HEK293T (cell line): ENCODE measurements at places on chromosomes 7 and 10.

GRCh38 chr7:4210821-4211220, 471.3 kb upstream of the FOXK1 start:
- no peak for DNase-seq

DNA sequence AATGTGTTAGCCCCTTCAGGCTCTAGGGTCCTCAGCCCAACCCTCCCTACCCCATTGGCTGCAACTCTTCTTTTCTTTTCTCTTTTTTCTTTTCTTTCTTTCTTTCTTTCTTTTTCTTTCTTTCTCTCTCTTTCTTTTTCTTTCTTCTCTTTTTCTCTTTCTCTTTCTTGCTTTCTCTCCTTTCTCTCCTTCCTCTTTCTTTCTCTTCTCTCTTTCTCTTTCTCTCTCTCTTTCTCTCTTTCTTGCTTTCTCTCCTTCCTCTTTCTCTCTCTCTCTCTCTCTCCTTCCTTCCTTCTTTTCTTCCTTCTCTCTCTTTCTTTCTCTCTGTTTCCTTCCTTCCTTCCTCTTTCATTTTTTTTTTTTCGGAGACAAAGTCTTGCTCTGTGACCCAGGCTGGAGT, 458.9 kb downstream of the TYW1 start:
- no peak for DNase-seq

- no peak for DNase-seq
Measured at GRCh38 chr10:42875798-42876341, 93.3 kb downstream of the BMS1 start.

DNA sequence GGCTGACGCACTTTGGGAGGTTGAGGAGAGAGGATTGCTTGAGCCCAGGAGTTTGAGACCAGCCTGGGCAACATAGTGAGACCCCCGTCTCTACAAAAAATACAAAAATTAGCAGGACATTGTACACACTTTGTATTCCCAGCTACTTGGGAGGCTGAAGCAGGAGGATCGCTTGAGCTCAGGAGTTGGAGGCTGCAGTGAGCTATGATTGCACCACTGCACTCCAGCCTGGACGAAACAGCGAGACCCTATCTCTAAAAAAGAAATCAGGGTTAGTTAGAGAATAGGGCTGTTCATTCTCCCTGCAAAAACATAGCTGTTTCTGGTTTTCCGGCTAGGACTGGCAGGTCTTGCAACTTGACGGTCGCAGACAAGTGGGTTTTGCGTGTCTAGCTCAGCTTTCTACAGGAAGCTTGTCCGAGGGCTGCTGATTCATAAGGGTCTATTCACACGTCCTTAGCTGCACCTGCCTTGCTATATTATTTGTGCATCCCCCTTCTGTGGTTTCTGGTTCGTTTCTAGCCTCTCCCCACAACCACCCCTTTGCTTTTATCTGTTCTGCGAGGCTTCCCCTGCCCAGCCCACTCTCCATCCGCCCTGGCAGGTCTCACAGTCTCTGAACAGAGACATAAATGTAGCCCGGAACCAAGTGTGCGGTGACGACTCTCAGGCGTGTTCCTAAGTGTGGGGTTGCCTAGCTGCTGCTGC, 10.7 kb downstream of the AMZ1 start:
- no peak for DNase-seq

DNA sequence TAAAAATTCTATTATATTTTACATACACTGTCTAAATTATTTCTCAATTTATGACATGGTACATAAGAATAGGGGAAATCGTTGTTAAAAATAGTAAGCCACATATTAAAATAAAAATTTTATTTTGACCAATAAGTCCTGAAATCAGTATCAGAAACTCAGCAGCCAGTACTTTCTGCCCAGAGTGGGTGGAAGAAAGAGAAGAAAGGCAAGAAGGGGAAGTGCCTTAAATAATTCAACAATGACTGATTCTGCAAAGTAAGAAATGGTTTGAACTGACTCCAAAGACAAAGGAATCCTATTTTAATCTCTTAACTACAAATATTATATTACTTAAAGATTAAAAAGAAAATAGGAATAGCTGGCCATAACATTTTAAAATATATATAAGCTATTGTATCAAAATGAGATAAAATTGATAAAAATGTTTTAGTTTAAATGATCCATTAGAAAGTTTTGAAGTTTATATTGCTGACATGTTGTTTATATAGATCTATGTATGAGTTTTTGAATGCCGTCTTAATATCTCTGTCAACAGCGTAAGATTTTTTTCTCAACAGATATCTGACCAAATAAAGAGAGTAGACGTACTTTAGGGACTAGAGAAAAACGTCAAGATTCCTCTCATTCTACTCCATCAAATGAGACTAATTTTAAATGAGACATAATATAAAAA, 30.2 kb upstream of the NRCAM start:
- DNase-seq, result no peak

DNA sequence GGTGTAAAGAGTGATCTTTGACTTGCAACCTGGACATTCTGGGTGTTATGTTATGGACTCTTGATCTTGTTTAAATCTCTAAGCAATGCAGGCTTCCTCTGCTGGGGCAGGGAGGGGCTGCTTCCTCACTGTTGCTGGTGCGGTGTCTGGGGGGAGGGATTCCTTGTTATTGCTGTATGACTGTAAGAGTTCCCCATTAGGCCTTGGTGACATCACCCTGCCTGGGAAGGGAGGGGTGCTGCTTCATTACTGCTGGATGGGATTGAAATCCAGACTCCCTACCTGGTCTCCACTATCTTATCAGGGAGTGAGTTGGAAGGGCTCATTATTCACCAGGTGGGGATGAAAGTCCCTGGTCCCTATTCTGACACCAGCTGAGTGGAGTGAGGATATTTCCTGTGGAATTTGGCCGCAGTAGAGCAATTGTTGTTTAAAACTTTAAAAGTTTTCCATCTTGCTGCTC, 8.8 kb downstream of the OGDH start:
- DNase-seq, result no peak

DNA sequence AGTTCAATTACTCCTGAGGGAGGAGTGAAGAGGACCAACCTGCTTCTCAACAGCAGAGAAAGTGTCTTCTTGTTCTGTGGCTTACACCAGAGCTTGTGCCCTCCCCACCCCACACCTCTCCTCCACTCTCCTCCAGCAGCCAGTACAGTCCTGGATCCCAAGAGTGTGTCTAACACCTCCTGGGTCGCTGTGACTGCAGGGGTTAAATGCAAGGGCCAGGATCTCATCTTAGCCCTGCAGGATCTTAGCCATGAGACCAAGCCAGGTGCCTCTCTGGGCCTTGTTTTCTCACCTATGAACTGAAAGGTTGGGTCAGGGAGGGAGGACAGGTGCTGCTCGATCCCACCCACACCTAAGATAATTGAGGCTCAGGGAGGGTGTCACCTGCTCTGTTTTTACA, 34.5 kb upstream of the MSRB2 start:
- DNase-seq, result no peak

GRCh38 chr10:34183016-34183796, 631.9 kb downstream of the PARD3 start:
- no peak for DNase-seq

- DNase-seq, result no peak
Measured at GRCh38 chr7:155229548-155230168, 68.0 kb upstream of the INSIG1 start.

DNA sequence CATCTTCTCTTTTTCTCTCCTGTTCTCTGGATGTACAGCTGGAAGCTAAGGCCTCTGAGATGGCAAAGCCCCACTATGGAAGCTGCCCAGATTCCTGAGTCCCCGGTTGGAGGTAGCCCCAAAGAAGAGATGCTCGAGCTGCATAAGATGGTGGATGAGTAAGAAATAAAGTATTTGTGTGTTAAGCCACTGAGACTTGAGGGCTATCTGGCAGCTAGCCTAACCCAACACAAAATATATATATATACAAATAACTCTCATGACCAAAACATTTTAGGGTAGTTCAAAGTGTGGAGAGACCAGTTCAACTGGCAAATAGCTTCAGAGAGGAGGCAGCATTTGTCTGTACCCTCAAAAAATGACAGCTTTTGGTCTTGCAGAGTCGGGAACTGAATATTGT, 72.4 kb upstream of the PDE1C start:
- DNase-seq, result no peak

DNA sequence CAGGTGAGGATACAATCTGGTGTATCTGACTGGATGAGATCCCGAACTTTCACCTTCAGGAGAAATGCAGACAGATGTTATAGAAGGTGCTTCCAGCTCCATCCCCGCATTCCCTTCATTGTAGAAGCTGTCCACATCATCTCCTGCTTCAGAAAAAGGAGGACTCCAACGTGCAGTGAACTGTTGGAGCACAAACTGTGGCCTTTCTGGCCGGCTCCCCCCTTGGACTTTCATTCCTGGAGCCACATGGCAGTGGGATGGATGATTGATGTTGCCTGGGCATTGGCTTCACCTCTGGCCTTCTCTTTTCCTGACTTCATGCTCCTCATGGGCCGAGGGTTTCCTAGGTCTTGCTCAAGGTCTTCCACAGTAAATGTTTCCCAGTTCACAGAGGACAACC, 29.6 kb upstream of the ZNF273 start:
- DNase-seq, result no peak

- no peak for DNase-seq
Measured at GRCh38 chr10:7403620-7404019, 7.2 kb downstream of the SFMBT2 start.

- DNase-seq, result peak; percentile 69
Measured at GRCh38 chr10:49594594-49594993, 15.5 kb upstream of the SLC18A3 start.

- DNase-seq, result no peak
Measured at GRCh38 chr7:107209565-107209964, 40.8 kb downstream of the HBP1 start.

GRCh38 chr10:133110133-133110532, 22.4 kb downstream of the ADGRA1 start:
- no peak for DNase-seq

DNA sequence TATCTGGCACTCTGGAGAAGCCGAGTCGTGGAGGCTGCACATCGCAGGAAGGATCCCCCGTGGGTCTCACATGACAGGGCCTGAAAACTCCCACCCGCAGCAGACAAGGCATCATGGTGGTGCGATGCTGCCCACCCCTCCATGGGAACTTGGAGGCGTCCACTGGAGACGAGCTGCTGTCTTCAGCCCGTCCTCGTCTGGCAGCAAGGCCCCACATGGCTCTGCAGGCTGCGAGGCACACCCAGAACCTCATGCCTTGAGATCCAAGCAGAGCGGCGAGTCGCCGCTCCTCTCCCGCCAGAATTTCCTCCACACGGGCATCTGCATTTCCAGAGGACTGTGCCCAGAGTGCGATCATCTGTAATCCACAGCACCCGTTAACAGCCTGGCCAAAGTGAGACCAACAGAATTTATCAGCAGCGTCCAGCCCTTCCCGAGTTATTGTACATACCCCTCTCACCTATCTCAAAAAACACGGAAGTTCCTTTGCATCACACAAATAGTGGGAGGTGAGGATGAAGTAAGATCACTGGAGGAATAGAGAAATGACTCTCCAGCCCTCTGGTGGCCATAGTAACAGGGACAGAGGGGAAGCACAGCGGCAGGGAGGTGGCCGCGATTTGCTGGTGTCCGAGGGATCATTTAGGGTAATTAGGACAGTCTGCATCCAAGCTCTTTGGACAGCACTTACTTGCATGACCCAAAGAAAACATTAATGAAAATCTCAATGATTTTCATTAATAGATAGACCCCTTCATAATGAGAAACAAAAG, 292.4 kb downstream of the USP6NL start:
- no peak for DNase-seq

DNA sequence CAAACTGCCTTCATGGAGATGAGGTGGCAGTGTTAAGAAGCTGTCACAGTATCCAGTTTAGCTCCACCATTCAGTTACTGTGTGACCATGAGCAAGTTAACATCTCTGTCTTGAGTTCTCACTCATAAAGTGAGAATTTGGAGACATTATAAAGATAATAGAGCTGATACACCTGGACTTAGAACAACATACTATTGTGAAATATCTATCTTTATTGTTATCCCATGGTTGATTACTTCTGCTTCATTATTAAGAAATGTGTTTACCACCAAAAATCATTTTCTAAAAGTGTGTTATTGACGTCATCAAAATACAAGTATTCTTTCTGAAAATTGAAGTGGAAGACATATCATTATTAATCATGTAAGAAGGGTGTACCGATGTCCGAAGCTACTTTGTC, 166.9 kb downstream of the SEMA3A start:
- no peak for DNase-seq

- DNase-seq, result no peak
Measured at GRCh38 chr7:1252540-1253090, 19.9 kb downstream of the UNCX start.

- DNase-seq, result no peak
Measured at GRCh38 chr7:35268953-35269352, 15.1 kb upstream of the TBX20 start.

DNA sequence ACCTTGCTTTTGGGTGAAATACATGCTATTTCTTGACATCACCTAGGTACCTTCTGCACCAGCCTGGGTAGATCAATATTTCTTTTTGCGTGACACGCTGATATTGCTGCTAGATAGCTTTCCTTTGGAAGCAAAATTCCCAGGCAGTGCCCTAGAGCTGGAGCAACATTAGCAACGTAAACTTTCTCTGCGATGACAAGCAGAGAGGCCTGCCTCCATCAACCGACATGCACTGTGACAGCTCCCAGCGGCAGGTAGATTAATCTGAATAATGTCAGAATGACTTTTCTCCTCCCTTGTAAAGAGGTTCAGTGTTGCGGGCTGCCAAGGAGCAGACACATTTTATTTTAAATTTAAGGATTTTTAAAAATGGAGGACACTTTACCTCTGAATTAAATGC, 307.4 kb downstream of the GALNT17 start:
- no peak for DNase-seq

GRCh38 chr7:130356876-130357611, 12.4 kb downstream of the CPA5 start:
- no peak for DNase-seq

DNA sequence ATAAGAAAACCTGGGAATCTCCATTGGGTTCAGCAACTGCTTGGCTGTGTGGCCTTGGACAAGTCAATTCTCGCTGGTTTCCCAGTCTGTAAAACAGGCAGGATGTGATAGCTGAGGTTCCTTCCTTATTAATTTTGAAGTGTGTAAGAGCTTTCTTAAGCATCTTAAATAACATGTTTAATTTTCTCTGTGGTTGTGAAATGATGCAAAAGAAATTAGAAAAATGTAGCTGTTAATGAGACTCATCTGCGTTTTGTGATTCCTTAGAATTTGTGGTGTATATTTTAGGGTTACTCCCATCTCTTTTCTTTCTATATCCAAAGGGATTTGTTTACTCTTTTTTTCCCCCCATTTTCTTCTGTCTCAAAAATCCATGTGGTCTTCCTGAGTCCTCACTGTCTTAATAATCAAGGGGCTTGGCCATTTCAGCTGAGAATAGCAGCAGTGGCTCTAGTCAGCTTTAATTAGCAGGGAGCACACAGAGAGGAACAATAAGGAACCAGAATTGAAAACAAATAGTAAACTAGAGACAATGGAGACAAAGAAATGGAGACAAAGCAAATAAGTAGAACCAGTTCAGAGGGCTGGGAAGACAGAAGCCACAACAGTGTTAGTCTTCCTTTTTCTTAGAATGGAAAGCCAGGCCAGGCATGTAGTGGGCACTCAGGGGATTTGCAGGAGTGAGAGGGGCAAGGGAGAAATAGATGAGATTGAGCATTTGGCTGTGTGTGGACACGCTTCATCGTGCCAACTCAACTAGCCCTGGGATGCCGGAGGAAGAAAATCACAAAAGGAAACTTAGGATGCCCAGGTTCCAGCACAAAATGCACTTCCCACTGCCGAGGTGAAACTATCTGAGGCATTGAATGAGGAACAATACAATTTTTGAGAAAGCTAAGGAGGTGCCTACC, 93.9 kb downstream of the CHN2 start:
- DNase-seq, result no peak
